ENCODE measurements at places on chromosomes 3 and 15.

DNA sequence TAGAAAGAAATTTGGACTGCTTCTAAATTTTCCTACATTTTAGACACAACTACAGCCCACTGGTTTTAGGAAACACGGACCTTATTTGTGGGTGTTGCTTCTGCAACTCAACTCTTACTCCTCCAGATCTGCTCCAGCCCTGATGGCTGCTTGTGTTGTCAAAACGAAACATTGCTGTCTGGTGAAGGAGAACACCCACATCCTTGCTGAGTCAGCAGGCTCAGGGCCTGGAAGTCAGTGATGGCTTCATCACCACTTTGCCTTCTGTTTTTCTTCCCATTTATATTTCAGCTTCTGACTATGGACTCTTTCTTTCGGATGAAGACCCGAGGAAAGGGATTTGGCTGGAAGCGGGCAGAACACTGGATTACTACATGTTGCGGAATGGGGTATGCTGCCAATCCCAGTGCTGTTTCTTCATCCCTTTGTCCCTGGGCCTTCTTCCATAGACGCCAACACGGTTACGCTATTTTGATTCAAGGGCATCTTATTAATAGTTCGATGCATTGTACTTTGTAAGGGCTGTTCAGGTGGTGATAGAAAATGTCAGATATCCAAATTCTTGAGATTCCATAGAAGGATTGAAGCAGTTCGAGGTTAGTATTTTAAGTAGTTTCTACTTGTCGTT lies 392.6 kb upstream of the TPM1 start:
- no peak overlapping the region for H3K4me3 ChIP-seq
- H3K36me3 ChIP-seq = peaks cover 29% of the 10 kb centered on the region
- H3K27me3 ChIP-seq = no peaks in the 10 kb centered on the region
- H3K27ac ChIP-seq = peak overlapping the region; percentile 46

GRCh38 chr3:155370198-155370597 lies 76.7 kb upstream of the STRIT1 start:
- H3K27me3 ChIP-seq = no peaks in the 10 kb centered on the region
- H3K4me3 ChIP-seq = no peak overlapping the region
- DNase-seq = no peak

- H3K27me3 ChIP-seq = no peaks in the 10 kb centered on the region
- DNase-seq = no peak
- no peaks in the 10 kb centered on the region for H3K36me3 ChIP-seq
- no peaks in the 10 kb centered on the region for H3K4me1 ChIP-seq
- H3K4me3 ChIP-seq = no peak overlapping the region
Measured at GRCh38 chr3:74443102-74443501, 171.4 kb downstream of the CNTN3 start.

DNA sequence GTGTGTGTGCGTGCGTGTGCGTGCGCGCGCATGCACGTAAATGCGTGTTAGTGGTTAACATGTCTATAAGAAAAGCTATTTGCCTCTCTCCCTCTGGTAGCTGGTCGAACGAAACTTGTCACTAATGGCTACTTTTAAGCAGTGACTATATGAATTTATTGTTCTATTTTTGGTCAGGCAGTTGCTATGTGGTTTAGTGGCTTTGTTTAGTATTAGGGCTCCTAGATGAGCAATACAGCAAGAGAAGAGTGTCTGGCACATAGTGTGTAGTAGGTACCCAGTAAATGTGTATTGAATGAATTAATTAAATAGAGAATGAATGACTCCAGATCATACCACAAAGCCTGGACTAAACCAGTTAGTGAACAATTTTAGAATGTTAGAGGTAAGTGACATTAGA lies 171.6 kb downstream of the PPM1L start:
- H3K27me3 ChIP-seq = no peaks in the 10 kb centered on the region
- no peak overlapping the region for H3K27ac ChIP-seq
- peaks cover 32% of the 10 kb centered on the region for H3K4me1 ChIP-seq
- DNase-seq = no peak
- H3K36me3 ChIP-seq = no peaks in the 10 kb centered on the region

DNA sequence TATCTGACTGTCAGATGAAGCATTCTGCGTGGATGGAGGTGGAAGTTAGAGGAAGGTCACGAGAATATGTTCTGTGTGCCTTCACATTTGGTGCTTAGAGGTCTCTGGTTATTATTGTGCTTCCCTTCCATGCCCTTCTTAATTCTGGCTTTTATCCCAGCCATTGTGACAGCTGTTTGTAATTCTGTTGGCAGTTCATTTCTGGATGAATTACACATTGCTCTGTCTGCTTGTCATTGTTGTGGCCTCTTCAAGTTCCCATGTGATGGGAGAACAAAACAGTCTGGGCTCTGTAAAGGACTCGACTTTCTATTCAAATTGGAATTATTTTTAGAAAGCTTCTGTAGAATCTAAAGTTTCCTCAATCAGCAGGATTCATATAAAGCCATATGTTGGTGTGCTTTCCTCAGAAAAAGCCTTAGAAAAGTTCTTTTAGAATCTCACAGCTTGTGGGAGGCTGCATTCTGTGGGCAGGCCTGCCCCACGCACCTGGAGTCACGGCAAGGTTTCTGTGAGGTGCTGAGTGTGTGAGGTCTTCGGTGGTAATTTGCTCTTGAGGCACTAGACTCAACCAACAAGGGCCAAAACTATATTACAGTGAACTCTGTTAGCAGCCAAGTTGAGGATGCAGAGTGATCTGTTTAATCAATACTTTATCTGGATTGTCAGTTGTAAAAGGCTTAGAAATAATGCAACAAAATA lies 397.4 kb upstream of the AZI2 start:
- DNase-seq = no peak
- peaks cover 46% of the 10 kb centered on the region for H3K4me1 ChIP-seq
- H3K27ac ChIP-seq = peak overlapping the region; percentile 80
- H3K27me3 ChIP-seq = no peaks in the 10 kb centered on the region
- H3K36me3 ChIP-seq = no peaks in the 10 kb centered on the region

DNA sequence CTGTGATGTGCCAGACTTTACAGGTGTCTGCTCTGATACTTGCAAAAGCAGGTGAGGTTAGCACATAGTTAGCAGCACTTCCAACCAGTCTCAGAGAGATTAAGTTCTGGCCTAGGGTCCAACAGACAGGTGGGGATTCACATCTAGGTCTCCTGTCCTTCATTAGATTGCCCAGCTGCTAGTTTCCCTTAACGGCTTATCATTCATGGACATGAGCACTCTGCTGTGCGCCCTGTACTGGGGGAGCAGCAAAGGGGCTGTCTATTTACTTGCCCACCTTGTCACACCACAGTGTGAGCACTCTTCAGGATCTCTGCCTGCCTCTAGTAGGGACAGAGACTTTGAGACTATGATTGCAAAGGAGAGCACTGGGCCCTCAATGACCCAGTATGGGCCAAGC lies 8.7 kb downstream of the SPSB4 start:
- H3K27ac ChIP-seq = no peak overlapping the region
- no peak for DNase-seq
- no peaks in the 10 kb centered on the region for H3K36me3 ChIP-seq
- no peaks in the 10 kb centered on the region for H3K27me3 ChIP-seq

DNA sequence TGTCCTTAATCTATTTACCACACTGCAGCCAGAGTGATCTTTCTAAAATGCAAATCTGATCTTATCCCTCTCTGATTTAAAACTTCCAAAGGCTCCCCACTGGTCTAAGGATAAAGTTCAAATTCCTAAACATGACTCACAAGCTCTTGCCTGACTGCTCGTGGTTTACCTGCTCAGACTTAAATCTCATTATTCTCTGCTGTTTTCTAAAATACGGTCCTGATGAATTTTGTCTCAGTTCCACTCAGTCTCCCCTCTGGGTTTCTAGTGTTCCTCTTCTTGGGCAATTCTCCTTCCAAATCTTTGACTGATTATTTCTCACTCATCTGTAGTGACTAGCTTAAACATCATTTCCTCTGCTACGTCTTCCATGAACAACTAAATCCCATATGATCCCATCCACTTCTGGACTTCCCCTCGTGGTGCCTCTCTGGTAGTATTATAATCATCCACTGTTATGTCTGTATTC lies 108.3 kb downstream of the P3H2 start:
- H3K27ac ChIP-seq = no peak overlapping the region
- peaks cover 6% of the 10 kb centered on the region for H3K27me3 ChIP-seq
- DNase-seq = no peak
- H3K36me3 ChIP-seq = no peaks in the 10 kb centered on the region
- H3K4me1 ChIP-seq = no peaks in the 10 kb centered on the region
- H3K4me3 ChIP-seq = no peak overlapping the region

DNA sequence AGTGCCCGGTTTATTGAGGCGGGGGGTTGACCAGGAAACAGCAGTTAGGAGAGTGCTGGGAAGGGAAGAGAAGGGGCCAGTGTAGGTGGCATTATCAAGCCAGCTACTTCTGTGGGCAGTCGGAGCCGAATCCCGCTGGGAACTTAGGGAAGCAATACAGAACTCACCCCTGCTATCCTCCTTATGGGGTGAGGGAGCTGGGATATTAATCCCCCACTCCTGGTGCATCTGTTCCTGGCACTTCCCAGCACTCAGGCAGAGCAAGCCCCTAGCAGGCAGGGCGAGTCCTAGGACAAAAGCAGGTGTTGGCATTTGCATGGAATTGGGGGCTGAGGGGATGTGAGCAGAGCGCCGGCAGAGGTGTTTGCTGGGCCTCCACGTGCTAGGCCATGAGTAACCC lies 48.6 kb downstream of the SMAD6 start:
- no peak for DNase-seq
- H3K4me3 ChIP-seq = no peak overlapping the region
- H3K27me3 ChIP-seq = no peaks in the 10 kb centered on the region
- no peaks in the 10 kb centered on the region for H3K36me3 ChIP-seq

- peaks cover under 1% of the 10 kb centered on the region for H3K27me3 ChIP-seq
- DNase-seq = no peak
- no peak overlapping the region for H3K4me3 ChIP-seq
- no peak overlapping the region for H3K27ac ChIP-seq
Measured at GRCh38 chr3:64490180-64490724, 197.5 kb downstream of the ADAMTS9 start.

DNA sequence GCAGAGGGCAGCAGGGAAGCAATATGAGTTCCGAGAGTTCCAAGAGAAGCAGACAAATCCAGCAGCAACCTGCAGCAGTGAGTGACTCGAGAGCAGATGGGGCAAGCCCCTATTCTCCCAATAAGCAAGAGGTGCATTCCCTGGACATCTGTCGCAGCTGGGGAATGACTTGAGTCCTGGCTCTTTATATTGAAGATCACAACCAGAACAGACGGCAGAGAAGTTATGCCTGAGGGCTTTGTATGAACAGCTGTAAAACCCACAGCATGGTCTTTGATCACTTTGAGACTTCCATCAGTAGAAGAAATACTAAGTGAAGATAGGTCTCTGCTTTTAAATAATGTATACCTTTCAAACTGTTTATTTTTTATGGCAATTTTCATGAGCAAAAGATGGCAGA lies 23.6 kb upstream of the C3orf22 start:
- H3K27ac ChIP-seq = no peak overlapping the region
- H3K27me3 ChIP-seq = no peaks in the 10 kb centered on the region
- DNase-seq = no peak
- no peaks in the 10 kb centered on the region for H3K4me1 ChIP-seq
- H3K4me3 ChIP-seq = no peak overlapping the region

DNA sequence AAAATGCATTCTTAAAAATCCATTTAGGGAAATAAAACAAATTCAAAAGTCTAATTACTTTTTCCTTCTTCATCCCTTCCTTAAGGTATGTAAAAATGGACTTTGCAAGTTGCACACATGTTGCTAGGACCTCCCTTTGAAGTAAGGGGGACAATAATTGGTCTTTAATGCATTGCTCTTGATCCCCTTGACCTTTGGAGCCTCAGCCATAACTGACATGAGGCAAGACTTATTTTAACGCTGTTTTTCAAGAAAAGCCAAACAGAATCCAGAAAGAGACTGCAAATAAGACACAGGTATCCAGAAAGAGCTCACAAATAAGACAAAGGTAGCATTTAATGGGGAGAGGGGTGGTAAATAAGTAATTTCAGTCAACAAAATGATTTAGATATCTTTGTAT lies 301.4 kb downstream of the ULK4 start:
- no peaks in the 10 kb centered on the region for H3K36me3 ChIP-seq
- no peak overlapping the region for H3K4me3 ChIP-seq
- no peaks in the 10 kb centered on the region for H3K4me1 ChIP-seq
- no peaks in the 10 kb centered on the region for H3K27me3 ChIP-seq

DNA sequence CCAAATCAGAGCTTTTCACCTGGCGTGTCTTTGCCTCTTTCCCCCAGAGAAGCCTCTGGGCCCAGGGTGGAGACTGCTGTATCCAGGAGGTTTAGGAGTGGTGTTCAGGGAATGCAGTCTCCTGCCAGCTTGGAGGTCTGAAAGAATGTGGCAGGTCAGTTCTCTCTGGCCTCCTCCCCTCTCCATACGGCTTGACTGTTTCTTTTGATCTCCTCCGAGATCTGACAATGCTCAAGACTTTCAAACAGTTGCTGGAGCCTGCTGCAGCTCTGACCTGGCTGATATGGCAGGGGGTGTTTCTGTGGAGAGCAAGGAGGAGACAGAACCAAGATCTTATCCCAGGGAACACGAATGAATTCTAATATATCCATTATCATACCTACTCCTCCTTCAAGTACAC lies 24.7 kb upstream of the TM4SF4 start:
- H3K4me1 ChIP-seq = peaks cover 9% of the 10 kb centered on the region
- H3K27me3 ChIP-seq = no peaks in the 10 kb centered on the region
- DNase-seq = no peak
- H3K4me3 ChIP-seq = no peak overlapping the region

- no peak overlapping the region for H3K27ac ChIP-seq
- no peaks in the 10 kb centered on the region for H3K27me3 ChIP-seq
- no peaks in the 10 kb centered on the region for H3K4me1 ChIP-seq
- peak; percentile 25 for DNase-seq
Measured at GRCh38 chr3:38561746-38562466, 65.8 kb downstream of the EXOG start.

DNA sequence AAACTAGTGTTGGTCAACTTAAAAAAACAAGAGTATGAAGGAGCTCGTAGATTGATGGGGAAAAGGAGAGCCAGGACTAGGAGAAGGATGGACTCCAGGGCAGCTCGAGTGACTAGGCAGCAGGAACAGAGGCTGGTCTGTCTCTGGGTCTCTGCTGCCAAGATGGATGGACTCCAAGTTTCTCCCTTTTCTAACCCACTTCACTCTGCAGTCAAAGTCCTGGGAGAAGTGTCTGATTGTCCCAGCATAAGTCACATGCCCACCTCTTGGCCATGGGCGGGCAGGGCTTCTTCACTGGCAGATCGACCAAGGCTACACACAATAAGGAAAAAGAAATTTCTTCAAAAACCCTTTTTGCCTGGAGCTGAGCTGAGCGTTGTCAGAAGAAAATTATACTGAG lies 9.2 kb upstream of the EPB42 start:
- H3K27ac ChIP-seq = peak overlapping the region; percentile 38
- peaks cover 12% of the 10 kb centered on the region for H3K4me1 ChIP-seq
- H3K27me3 ChIP-seq = no peaks in the 10 kb centered on the region
- H3K4me3 ChIP-seq = no peak overlapping the region

DNA sequence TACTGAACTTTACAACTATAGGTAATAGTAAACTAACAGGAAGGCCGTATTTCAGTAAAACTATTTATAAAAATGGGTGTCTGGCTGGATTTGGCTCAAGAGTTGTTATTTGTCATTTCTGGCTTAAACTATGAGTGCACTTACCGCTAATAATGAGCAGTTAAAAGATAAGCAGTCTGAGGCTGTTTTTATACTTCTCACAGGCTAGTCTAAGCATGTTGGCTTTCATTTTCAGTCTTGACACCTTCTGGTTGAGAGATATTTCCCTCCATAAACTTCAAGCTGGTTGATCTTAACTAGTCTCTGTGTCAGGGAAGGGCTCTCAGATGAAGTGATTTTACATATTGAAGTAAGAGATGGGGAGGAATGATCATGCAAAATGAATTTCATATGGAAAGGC lies 96.1 kb downstream of the RSRC1 start:
- H3K4me3 ChIP-seq = no peak overlapping the region
- no peak for DNase-seq
- no peaks in the 10 kb centered on the region for H3K4me1 ChIP-seq

All from psoas muscle (tissue), 8 donors.